ENCODE measurements at places on chromosomes 3 and 15.

GRCh38 chr15:101406526-101407195 is 82.8 kb downstream of the PCSK6 start:
- DNase-seq: no peak

DNA sequence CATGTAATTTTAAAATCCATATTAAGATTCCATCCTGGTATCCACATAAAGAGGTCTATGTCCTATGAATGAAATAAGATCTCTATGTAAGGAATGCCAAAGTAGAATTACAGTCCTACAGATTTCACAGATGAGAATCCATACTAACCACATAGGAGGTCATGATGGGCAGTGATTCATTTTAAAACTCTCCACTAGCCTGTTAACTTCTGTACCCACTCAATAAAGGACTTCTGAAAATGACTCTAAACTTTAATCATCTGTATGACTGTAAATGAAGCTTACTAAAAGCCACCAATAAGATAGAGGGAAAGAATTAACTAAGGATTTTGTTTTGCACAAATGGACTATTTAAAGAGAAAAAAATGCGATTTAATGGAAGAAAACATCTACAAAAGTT is 28.7 kb downstream of the MORC1 start:
- DNase-seq: no peak

GRCh38 chr3:132399054-132399929 is 18.0 kb upstream of the DNAJC13 start:
- no peak for DNase-seq

- no peak for DNase-seq
Measured at GRCh38 chr3:161291191-161291901, 70.2 kb downstream of the NMD3 start.

DNA sequence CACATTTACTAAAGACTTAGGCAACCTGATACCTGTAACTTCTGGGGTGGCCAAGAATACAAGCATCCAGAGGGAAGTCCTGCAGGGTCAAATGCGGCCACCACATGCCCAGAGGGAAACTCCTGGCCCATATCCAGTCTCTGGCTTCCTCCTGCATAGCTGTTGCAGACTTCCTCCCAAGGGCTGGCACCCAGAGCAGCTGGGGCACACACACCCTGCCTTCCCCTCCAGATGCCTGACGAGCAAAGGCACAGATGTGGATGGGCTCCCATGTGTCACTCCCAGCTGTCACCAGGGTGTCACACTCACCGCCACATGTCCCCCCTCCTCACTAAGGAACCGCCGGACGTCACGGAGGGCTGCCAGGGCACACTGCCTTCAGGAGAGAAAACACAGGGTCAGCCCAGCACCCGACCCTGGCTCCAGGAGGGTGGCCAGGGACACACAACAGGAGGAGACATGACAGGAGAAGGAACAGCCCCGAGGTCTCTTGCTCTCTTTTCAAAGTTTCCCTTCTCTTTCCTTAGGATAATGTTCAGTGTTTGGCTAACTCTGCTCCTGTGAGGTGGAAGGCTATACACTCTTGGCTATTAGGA is 13.2 kb downstream of the PFKFB4 start:
- DNase-seq: no peak

DNA sequence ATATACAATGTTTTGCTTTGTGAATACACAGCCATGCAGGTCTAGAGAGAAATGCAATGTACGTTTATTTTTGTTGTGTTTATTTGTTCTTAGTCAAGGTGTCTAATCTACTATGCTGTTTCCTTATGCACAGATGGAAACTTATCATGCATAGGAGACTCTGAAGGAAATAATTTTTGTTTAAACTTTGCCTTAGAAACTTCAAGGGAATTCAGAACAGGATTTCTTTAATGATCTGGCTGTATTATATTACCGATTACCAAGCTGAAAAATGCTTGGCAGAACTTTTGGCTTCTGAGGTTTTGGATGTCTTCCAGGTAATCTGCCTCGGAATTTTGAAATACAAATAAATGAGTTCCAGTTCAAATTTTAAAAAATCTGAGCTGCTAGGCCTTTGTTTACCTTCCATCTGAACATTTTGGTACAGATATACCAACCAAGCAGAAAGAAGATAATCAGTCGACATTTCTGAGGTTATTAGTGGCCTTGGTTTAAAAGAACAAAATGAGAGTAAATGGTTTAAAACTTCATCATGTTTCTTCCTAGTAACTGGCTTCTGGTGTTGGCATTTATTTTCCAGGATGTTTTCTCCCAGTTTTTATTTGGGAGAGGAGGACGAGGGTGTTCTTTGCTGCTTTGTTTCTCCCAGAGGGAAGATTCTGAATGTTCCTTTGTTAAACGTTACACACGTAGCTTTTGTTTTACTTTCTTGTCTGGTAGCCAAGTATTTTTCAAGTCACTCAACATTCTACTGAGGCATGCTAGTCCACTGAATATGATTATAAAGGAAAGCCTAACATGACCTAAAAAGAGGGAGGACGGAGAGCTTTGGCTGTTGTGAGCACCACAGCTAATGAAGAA is 421.8 kb upstream of the TBL1XR1 start:
- no peak for DNase-seq

GRCh38 chr15:50767332-50767861 is 1.9 kb upstream of the SPPL2A start:
- no peak for DNase-seq

DNA sequence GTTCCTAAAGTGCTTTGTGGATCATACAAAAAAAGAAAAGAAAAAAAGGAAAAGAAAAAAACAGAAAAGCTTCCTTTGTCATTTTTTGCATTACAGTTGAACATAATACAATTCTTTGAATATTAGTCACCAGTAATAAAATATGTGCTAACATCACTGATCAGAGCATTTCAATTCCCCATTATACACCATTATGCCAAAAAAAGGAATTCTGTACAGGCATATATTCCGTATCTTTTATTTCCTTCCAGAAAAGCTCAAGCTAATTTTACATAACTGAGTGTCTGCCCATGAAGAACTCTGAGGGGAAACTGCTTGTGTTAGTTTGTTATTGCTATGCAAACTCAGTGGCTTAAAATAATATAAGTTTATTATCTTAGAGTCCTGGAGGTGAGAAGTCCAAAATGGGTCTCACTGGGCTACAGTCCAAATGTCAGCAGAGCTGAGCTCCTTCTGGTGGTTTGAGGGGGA is 377.9 kb downstream of the GAP43 start:
- DNase-seq: no peak

DNA sequence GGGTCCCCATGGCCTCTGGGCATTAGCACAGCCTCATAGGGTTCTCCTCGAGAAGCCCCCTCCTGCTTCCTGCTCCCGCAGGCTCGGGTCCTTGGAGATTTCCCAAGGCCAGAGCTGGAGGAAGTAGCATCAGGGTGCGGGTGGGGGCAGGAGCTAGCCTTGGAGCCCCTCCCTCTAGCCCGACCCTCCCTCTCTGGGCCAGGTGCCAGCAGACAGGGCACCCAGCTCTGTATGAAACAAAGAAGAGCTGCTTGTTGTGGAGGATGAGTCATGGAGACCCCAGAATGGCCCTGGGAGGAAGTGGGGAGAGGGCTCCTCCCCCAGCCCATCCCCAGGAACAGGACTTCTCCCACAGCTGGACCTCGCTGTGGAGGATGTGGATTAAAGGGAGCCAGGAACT is 29.2 kb downstream of the EPHB3 start:
- DNase-seq: no peak

DNA sequence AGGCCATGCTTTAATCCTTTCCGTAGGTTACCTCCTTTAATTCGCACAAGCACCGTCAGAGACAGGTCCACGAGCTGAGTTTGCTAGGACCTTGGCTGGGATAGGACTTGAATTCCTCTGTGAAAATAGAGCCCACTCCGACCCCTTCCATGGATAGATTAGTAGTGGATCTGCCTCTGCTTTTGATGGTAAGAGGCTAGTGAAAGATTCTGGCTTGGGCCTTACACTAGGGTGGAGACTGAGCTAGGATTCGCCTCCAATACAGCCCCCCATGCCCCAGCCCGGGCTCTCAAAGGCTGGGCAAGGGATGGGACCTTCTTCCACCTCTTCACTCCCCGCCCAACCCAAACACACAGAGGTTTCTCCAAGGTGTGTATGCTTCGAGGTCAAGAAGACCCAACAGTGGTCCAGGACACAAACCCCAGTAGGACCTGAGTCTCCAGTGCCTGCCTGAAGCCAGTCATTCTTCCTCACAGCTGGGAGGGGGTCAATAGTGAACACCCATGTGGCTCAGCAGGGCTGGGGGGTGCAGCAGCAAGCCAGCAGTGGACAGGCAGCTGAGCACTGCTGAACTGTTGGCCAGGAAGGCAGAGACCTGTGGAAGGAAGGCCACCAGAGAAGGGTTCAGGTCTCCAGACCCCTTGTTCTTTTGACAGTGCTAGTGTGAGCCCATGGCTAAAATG is 75.7 kb downstream of the SPSB4 start:
- DNase-seq: no peak

All from T-helper 17 cell (primary cell).